Activated CD4-positive, CD25-positive, alpha-beta regulatory T cell treated with anti-CD3 and anti-CD28 coated beads, Interleukin-2, amount 50 U/mL, for 24 hours (primary cell): ENCODE measurements at places on chromosomes 13 and 19.

DNA sequence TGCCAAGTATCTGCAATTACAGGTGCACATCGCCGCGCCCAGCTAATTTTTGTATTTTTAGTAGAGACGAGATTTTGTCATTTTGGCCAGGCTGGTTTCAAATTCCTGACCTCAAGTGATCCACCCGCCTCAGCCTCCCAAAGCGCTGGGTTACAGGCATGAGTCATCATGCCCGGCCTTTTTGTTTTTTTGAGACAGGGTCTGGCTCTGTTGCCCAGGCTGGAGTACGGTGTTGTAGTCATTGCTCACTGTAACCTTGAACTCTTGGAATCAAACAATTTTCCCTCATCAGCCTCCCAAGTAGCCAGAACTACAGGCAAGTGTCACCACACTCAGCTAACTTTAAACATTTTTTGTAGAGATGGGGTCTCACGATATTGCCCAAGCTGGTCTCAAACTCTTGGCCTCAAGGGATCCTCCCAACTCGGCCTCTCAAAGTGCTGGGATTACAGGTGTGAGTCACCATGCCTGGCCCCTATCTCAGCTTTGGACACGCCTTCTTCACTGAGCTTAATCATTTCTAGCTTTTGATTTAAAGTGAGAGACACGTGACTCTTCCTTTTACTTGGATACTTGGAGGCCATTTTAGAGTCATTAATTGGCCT is 4.0 kb upstream of the IRGC start:
- ATAC-seq, result no peak

DNA sequence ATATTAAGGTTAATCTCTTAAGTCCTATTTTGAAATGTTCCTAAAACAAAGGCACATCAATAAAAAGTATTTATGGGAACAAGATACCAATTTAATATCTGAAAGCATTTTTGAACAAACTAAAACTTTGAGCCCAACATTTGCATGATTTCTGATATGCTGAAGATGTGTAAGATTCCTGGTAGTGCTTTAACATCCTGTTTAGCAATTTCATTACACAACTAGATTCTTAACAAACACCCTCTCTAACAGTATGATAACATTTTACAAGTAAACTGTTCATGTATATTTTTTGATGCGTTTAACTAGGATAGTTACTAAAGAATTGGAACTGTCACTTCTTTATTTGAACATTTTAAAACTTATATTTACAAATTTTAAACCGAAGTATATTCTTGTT is 63.9 kb downstream of the DACH1 start:
- no peak for ATAC-seq

- ATAC-seq, result no peak
Observed at GRCh38 chr13:22789916-22790315, 390.9 kb upstream of the SGCG start.

DNA sequence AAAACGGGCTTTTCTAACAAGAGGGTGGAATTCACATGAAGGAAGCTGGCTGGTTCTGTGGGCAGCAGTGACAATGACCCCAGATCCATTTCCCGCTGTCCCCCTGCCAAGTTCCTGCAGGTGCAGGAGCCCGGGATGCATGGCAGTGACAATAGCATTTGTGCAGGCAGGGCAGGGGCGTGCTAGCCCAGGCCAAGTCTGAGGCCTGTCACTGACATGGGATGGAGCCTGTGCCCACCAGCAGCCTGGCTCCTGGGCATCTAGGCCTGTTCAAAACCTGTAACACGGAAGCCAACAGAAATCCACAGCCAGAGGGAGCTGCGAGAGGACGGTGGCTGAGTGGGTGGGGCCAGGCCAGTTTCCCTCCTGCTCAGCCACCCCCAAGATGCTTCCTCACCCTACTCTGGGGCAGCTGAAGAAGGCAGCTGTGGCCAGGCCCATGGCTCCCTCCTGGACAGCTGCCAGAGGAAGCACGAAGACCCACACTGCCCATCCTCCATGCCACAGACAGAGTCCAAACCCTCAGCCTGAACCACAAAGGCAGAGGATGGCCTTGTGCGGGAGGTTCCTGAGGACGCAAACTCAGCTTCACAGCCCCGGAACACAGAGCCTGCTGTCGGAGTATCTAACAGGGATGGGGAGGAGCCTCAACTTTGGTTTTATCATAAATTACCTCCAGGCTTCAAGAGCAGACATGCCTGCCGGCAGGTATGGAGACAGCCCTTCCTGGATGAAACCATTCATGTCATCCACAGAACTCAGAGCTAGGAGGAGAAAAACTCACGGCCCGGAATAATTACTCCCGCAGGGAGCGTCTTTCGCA is 74.0 kb downstream of the CEBPG start:
- no peak for ATAC-seq

- no peak for ATAC-seq
Observed at GRCh38 chr13:40580566-40581276, 85.7 kb downstream of the FOXO1 start.

GRCh38 chr19:51754109-51754508 is 2.4 kb upstream of the FPR1 start:
- no peak for ATAC-seq

DNA sequence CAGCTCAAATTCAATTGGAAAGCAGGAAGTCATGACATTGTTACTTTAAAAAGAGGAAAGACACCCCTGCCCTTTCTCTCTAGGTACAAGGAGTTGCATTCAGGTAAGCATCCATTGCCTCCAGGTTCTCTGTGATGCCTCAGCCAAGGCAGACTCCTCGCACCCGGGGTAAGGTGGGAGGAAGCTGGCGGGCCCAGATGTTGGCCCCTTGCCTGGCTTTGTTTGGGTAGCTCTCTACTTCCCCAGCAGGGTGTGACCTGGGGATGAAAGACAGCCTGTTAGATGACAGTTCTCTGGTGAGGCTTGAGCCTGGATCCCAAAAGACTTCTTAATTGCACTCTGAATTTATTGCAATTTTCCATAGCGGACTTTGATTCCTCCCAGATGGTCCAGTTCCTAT is 25.6 kb downstream of the SHISA2 start:
- ATAC-seq, result no peak

- no peak for ATAC-seq
Observed at GRCh38 chr19:1985588-1986356, 29.7 kb downstream of the BTBD2 start.

- no peak for ATAC-seq
Observed at GRCh38 chr13:24215732-24216131, 55.2 kb downstream of the SPATA13 start.

DNA sequence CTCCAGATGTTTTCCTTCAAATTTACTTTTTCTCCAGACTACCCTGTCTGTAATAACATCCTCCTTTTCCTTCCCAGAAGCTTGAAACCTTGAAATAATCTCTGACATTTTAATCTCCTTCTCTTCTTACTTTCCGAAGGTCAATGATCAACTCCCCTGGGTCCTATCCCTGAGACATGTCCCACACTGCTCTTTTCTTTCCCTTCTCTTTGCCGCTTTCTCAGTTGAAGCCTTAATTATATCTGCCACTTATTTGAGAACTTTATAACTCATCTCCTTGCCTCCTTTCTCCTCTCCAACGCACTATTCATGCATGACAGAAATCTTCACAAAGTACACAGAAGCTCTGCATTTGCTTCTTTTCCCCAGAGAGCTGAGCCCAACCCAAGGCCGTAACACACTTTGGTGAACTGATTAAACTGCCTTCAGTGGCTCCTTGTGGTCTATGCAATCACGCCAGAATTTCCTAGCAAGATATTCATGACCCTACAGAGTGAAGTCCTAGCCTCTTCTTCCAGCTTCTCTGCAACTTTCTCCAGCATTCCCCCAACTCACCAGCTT is 9.2 kb upstream of the WASF3 start:
- ATAC-seq, result no peak
